A549 treated with ZK216348 at 1 μM for 4 hours (cell line): ENCODE measurements at places on chromosomes 7 and 10. TPM values are rescaled to one million over a fixed set of nuclear protein-coding genes. Genes with fewer than 3 reads are reported as not detected.

Gene ZNF804B
- not detected in 5 replicates for total RNA-seq

Gene THSD7A
- total RNA-seq = 1.6 to 3.3 TPM (median 3.1 TPM) in 5 replicates

Gene DCLRE1A
- total RNA-seq = 7.3 to 11.2 TPM (median 9.4 TPM) in 5 replicates

Gene FAM20C
- 29.5 to 48.7 TPM (median 45.5 TPM) in 5 replicates for total RNA-seq

Gene MORN4
- 6.8 to 9.0 TPM (median 8.4 TPM) in 5 replicates for total RNA-seq

Gene GIMAP5
- total RNA-seq = 0.24 TPM in 1 of 5 replicates, not detected in the others

Gene ASB13
- 18.2 to 24.5 TPM (median 21.1 TPM) in 5 replicates for total RNA-seq

Gene JAKMIP3
- total RNA-seq = 1.2 to 1.5 TPM (median 1.5 TPM) in 5 replicates

Gene RHOBTB1
- total RNA-seq = 8.8 to 12.8 TPM (median 9.4 TPM) in 5 replicates
